Vagina (tissue), 2 donors: ENCODE measurements at places on chromosomes 6 and 20.

DNA sequence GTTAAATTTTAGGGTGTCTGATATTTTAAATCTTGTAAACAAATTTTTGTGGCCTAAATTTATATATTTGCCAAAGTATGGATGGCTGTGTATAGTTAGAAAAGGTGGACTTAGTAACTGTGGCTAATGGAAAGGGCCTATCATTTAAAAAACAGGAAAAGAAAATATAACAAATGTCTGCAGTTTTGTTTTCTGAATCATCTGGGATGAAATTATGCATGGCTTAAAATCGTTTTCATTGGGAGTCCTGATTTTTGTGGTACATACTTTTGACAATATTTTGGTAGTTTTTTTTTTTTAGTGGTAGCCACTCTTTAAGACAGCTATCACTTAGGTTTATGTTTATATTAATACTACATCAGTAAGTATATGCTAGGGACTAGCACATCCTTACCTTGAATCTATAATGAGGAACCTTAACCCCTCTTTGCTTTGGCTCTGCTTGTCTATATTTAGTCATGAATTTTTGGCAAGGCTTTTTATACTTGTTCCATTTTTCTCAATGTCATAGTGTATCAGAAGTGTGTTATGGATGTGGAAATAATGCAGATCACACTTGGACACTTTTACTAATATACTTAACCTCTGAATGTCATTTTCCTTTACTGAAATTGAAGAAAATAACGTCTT is 5.6 kb downstream of the ARID1B start:
- H3K27me3 ChIP-seq: no peaks in the 10 kb centered on the region
- peak overlapping the region; percentile 99 for H3K27ac ChIP-seq
- H3K36me3 ChIP-seq: no peaks in the 10 kb centered on the region
- DNase-seq: no peak

DNA sequence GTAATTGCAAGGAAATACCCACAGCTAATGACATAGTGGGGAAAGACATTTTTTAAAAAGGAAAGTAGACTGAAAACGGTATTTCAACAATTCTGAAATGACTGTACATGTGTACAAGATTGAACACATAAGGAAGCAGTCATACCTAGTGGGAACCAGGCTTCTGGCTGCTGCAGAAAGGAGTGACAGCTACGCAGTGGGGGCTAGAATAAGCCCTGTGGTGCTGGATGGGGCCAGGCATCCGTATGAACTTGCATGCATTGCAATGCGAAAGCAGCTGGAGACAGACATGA is 54.9 kb upstream of the GPR31 start:
- DNase-seq: no peak
- no peaks in the 10 kb centered on the region for H3K27me3 ChIP-seq
- no peaks in the 10 kb centered on the region for H3K36me3 ChIP-seq
- H3K4me1 ChIP-seq: no peaks in the 10 kb centered on the region

- H3K36me3 ChIP-seq: no peaks in the 10 kb centered on the region
- H3K27ac ChIP-seq: no peak overlapping the region
- H3K27me3 ChIP-seq: no peaks in the 10 kb centered on the region
- DNase-seq: no peak
Measured at GRCh38 chr6:32642720-32643106, 5.5 kb downstream of the HLA-DQA1 start.

GRCh38 chr6:105949869-105950268 is 136.3 kb upstream of the PRDM1 start:
- DNase-seq: no peak
- no peak overlapping the region for H3K27ac ChIP-seq
- no peaks in the 10 kb centered on the region for H3K27me3 ChIP-seq
- H3K36me3 ChIP-seq: no peaks in the 10 kb centered on the region

GRCh38 chr6:99814230-99814928 is 179.6 kb downstream of the MCHR2 start:
- H3K4me3 ChIP-seq: no peak overlapping the region
- H3K4me1 ChIP-seq: no peaks in the 10 kb centered on the region
- no peaks in the 10 kb centered on the region for H3K27me3 ChIP-seq
- H3K27ac ChIP-seq: no peak overlapping the region
